Astrocyte of the spinal cord (primary cell): ENCODE measurements at places on chromosomes 7 and 10.

GRCh38 chr10:131204406-131205152, 106.9 kb downstream of the TCERG1L start:
- DNase-seq, result no peak

DNA sequence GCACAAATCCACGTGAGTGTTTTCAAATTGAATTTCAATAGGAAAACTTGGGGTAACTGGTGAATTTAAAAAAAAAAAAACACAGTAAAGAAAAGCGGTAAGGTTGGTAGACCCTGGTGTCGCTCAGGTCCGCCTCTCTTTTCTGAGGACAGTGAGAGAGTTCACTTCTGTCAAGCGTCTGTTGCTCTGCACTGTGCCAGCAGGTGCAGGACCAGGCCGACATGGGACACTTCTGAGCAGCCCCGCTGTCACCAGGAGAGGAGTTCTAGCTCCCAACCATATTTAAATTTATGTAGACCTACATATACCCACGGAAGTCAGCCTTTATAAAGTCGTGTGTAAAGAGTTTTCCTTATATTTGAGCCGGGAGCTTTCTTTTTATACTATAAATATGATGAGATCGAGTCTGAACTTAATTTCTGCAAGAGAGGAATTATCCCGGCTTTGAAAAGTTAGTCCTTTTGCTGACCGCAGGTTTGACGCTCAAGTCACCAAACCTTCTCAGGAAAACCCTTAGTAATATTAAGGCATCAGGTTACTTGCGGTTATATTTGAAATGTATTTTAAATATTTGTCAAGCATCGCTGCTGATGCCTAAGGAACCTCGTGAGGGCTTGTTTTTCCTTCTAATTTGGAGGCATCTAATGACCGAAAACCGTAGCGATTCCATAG, 531 bp downstream of the IKZF1 start:
- peak; percentile 1 for DNase-seq

DNA sequence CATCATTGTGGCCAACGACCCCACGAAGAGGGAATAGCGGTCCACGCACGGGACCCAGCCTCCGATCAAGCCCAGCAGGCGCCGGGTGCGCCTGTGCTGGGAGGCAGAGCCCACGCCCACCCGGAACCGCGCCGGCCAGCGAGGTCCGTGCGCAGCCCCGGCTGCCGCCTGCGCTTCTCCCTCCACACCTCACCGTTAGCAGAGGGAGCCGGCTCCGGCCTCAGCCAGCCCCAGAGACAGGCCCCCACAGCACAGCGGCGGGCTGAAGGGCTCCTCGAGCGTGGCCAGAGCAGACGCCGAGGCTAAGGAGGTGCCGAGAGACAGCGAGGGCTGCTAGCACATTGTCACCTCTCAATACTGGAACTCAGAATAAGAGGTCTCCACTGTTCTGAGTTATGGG, 3.6 kb downstream of the ITPRID1 start:
- DNase-seq, result no peak

DNA sequence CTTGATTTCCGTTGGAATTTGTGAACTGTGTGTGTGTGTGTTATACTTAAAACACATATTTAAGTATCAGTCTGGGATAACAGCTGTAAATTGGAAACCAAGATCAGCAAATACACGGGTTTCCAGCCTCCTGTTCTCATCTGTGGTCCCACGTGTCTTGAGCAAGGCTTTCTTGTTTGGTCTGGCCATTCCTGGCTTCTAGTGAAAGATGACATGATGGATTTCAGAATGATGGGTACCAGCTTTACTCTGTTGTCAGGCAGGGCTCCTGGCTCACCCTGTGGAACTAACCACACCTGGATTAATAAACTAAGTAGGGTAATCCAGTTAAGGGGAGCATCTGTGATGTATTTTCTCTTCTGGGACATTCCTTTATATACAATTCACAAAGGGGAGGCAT, 346.2 kb upstream of the AOAH start:
- no peak for DNase-seq

- peak; percentile 96 for DNase-seq
Measured at GRCh38 chr7:116327752-116328151, 117.4 kb downstream of the TES start.

GRCh38 chr10:28841625-28842024, 164.3 kb downstream of the BAMBI start:
- DNase-seq, result peak; percentile 62

DNA sequence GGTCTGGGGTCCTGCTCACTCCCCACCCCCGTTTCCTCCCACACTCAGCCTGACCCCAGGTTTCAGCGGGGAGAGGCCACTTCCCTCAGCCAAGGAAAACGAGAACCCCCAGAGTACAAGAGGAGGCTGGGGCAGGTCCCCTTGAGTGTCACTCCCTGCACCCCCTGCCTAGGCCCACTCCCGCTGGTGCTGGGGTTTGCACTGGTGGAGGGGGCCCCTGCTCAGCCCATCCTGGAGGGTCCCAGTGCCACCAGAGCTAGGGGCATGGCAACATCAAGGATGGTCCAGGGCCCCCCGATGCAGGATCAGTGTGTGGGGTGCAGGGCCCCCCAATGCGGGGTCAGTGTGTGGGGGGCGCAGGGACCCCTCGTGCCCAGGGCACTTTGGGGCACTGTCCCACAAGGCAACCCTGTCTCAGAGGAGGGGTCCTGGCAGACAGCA, 70.5 kb upstream of the KCTD7 start:
- DNase-seq, result no peak

DNA sequence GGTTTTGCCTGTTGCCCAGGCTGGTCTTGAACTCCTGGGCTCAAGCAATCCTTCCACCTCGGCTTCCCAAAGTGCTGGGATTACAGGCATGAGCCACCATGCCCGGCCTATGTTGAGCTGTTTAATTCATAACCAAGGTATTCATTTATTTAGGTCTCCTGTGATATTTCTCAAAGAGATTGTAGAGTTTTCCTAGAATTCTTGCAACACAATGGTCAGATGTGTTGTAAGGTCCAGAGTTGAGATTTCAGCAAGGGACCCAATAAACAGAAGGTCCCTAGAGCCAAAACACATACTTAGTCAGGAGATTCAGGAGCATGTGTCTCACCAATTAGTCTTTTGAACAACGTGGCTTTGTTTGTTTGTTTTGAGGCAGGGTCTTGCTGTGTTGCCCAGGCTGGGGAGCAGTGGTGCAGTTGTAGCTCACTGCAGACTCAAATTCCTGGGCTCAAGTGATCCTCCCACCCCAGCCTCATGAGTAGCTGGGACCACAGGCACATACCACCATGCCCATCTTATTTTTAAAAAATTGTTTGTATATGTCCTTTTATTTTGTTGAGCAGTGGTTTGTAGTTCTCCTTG, 321.3 kb upstream of the GALNT17 start:
- no peak for DNase-seq

DNA sequence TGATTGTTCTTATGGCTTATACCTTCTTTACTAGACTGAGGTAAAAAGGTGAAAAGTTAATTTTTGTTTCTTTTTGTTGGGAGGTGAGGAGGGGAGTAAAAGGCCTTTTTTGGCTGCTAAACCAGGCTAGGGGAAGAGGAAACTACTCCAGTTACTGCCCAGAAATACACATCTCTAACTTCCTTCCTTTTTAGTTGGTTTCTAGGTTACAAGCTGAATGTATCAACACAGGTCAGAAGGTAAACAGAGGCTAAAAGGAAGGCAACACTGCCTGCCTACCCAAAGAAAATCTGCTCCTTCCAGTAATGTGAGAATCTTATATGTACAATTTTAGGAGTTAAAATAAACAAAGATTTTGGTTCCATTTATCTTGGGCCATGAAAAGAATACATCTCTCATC, 140.4 kb downstream of the NRBF2 start:
- no peak for DNase-seq

DNA sequence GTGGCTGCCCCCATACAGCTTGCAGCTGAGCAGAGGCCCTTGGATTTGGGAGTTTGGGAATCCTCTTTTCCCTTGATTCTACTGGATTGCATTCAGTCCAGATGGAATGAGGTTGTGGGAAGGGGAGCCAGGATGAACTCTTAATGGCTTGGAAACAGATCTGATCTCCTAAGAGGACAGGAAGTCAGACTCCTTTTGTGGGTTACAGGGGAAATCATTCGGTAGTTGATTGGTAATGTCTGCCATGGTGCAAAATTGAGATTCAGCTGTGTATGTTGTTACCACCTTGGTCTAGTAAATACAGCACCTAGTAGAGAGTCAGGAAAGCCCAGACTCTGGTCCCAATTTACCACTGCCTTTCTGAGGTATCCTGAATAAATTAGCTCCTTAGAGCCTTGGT, 144.2 kb upstream of the TNRC18 start:
- DNase-seq, result no peak

DNA sequence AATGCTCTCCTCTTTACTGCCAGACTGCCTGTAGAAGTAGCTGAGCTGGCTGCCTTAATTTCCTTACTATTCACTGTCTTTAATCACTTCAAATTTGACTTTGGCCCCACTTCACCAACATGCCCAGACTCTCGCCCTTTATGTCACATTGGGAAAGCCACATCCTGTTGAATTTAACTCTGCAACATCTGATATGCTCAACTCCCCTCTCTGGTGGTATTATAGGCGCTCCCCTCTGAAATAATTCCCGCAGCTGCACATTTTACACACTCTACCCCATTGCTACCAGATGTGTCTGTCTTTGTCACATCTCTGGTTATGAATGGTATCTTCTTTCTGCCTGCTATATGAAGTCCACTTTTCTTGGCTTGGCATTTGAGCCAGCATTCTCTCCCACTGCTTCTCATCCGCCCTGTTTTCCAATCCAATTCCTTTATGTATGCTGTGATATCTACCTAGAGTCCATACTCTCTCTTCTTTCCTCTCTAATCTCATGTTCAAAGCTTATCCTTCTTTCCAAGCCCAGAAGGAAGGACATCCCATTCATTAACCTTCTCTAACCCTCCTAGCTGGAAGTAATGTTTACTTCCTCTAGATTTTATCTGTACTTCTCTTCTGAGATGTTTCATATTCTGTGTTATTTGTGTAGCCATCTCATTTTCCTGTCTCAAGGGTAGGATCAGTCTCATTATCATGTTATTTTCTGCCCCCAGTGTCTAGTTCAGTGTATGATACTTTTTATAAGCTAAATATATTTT, 134.5 kb downstream of the ST7 start:
- no peak for DNase-seq

DNA sequence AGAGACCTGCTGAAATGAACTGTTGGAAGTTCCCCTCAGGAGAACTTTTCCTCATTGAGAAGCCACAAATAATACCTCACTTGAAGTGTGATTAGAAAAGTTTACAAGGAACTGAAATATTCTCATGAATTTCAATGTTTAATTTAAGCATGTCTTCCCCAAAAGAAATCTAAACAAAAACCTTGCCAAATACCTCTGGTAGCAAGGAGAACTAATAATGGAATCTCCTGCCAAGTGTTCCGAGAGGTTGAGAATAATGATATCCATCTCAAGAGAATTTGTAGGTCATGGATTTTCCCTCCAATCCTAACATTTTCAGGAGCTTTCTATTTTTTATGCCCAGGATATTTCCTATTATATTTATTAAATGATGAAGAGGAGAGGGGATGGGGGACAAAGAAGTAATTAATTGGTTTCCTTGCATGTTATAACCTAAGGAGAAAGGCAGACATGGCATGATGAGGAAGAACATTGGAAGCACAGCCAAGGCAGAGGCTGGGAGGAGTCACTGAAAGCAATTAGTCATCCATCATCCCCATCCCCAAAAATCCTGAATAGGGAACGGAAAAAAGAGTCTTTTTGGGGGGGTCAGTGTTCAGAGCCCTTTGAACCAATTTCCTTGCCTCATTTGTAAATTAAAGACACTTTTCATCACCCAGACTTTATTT, 93.6 kb upstream of the IL6 start:
- no peak for DNase-seq

GRCh38 chr7:94313926-94314325, 80.8 kb upstream of the COL1A2 start:
- DNase-seq, result peak; percentile 93

- no peak for DNase-seq
Measured at GRCh38 chr10:63976538-63976937, 455.3 kb downstream of the REEP3 start.

DNA sequence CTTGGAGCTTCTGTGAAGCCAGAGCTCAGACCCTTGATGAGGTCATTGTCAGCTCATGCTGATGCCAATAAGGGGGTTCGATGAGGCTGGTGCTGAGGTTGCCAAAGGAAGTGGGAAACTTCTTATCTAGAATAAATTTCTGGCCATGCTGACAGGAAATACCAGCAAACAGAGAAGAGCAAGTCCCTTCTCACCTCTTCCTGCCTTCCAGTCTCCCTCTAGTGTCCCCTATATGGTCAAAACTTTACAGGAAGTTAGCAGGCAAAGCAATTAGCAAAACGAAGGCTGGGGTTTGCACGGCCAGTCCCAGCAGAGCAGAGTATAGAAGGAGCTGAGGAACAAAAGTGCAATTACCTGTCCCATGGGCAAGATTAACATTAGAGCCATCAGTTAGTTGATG, 15.1 kb upstream of the NEUROG3 start:
- DNase-seq, result no peak

- DNase-seq, result no peak
Measured at GRCh38 chr7:55211726-55212125, 153.4 kb upstream of the LANCL2 start.

DNA sequence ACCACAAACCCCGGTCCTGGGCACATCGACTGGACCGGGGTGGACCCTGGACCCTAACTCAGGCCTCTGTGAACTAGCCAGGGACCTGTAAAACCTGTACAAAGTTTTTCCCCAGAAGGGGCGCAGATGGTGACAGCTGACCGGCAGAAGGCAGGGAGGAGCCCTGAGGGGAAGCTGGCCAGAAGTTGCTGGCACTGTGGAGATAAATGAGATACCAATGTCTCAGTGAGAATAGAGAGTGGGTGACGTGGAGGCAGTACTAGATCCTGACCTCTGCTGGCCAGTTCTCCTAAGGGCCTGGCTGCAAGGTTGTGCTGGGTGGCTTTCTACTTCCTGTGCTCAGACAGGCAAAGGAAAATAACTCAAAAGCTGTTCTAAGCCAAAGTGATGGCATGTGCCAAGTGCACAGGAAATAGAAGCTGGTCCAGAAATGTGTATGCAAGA, 10.6 kb upstream of the TSPAN14 start:
- no peak for DNase-seq
